Mesenteric fat pad (tissue), 1 donor: ENCODE measurements at places on chromosomes 11 and 22. TPM values are rescaled to one million over a fixed set of nuclear protein-coding genes. Genes with fewer than 3 reads are reported as not detected.

DNA sequence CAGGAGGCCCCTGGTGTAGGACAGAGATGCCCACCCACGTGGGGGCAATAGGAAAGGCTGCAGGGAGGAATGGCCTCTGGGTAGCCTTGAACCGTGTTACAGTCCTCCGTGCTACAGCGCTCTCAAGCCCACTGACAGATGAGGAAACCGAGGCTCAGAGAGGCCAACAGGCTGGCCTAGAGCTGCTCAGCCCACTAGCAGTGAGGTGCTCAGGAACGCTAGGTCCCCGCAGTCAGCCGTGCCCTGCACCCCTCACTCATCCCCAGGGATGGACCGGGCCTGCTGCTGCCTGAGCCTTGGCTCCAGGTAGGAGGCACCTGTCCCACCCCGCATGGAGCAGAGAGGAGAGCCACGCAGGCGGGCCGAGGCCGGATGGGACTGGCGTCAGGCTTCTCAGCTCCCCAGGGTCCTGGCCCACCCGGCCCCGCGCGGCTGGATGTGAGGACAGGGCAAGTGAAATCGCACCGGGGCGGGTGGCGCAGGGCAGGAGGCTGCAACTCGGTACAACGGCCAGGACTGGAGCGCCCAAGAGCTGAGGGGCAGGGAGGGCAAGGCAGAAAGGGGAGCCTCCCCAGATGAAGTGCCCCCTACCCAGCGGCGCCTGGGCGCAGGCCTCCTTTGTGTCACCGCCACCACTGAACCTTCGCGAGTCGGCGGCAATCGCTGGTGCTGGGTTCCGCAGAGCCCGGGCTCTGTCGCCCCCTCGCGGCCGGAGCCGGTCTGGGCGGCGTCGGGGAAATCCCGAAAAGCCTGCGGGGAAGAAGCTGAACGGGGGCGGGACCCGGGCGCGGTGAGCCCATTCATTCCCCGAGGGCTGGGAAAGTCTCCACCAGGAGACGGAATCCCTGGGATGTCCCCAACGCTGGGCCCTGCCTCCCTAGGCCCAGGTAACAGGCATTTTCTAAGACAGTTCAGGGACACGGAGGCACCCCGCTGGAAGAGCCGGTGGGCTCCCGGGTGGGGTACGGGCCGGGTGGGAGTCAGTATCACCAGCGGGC is 8.4 kb upstream of the SLC2A11 start:
- DNase-seq = peak; percentile 96

GRCh38 chr11:57315491-57315890 is 9.3 kb downstream of the TNKS1BP1 start:
- no peak for DNase-seq

GRCh38 chr11:105401269-105401809 is 208.5 kb upstream of the GRIA4 start:
- no peak for DNase-seq

- DNase-seq = peak; percentile 96
These were observed 32.3 kb downstream of the NEAT1 start for GRCh38 chr11:65454696-65455456.

Gene CCDC157
- 0.77 TPM for total RNA-seq

Gene FIBIN
- 2.6 TPM for total RNA-seq

DNA sequence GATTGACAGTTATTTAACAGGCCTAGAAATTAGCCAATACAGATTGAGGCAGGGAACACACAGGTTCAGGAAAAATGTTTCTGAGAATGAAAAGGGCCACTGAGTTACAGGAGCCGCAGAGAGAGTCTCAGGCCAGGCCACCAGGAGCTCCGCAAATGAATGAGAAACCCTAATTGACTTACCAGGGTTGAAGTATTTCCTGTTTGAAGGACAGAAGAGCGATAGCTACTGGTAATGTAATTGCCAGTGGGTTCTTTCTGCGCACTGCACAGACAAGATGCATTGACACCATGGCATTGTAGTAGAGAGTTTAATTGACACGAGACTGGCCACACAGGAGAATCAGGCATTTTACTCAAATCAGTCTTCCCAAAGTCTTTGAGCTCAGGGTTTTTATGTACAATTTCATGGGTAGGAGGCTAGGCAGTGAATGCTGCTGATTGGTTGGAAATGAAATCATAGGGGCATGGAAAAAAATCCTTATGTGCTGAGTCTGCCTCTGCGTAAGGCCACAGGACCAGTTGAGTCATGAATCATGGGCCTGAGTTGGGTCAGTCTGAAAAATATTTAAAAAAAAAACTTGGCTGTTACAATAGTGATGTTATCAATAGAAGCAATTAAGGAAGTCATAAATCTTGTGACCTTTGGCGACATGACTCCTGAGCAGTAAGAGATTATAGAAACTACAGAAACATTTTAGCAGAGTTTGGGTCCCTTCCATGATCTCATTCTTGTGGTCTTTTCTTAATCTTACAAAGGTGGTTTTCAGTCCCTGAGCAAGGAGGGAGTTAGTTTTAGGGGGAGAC is 203.8 kb downstream of the CASP12 start:
- no peak for DNase-seq

DNA sequence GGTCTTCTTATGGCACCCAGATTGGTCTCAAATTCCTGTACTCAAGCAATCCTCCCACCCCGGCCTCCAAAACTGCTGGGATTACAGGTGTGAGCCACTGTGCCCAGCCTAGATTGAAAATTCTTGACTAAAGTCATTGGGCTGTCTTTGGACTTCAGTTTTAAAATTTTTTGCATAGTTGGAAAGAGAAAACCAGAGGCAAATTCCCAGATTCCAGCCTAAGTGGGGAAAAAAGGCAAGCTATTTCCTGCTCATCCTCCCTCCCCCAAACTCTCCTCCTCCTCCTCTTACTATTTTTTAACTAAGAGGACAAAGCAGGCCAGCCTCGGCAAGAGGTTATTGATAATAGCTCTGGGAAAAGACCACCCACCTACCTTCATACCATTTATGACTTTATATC is 78.6 kb upstream of the CLMP start:
- no peak for DNase-seq

Gene TMEM191B
- total RNA-seq = 0.84 TPM

DNA sequence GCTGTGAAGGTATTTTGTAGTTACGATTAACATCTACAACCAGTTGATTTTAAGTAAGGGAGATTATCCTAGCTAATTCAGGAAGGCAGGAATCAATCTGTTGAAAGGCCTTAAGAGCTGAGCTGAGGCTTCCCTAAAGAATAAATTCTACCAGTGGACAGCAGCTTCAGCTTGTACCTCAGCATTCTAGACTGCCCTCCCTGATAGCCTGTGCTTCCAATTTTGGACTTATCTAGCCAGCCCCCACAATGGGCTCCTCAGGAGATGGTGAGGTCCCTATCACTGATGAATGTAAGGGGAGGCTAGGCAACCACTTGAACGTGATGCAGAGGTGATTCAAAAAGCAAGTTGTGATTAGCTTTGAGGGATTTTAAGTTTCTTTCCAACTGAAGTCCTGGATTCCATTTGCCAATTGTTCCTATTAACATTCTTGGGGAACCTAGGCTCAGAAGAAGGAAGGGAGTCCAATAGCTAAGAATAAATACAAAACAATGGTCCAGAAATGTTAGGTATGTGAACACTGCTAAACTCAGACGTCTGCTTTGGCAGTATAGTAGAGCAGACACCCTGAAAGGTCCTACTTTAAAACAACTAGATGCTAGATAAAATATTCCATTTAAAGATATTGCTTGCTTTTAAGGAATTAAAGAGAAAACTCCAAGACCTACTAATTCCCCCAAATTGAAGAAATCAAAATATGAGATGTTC is 404.3 kb upstream of the TENM4 start:
- DNase-seq = no peak

- DNase-seq = no peak
These were observed 1.8 kb upstream of the DUSP8 start for GRCh38 chr11:1573903-1574237.

Gene DEFB108B
- total RNA-seq = not detected

DNA sequence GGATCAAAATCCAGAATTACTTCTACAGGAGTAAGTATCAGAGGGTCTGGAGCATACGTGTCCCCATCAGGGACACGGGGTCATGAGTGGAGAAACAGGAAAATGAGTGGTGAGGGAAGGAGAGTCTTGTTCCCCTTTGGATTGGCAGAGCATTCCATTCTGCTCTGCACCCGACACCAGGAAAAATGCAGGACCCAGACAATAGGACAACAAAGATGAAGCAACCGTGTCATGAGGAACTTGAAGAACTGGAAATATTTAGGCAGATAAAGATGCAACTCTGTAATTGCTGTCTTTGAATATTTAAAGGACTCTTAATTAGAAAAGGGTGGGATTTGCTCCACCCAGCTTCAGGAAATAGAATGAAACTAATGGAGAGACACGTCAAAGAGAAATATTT is 89.0 kb upstream of the BLID start:
- no peak for DNase-seq

DNA sequence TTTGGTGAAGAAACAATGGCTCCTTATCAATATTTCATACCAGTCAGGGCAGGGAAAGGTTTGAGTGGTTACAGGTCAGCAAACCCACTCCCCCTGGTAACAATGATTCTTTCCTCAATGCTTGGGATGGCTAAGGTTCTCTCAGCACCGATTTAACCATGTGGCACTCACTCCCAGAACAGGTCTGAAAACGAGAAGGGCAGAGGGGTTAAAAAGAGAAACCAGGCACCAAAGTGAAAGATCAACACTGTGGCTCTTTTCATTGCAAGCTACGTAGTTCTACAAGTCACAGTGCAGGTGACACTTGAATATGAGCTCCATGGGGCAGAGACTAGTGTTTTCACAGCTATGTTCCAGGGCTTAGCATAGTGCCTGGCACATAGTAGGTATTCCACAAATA is 132.4 kb downstream of the PLEKHA7 start:
- DNase-seq = no peak

GRCh38 chr11:108713076-108713790 is 48.4 kb downstream of the DDX10 start:
- no peak for DNase-seq

Gene RAB3IL1
- 36.5 TPM for total RNA-seq

DNA sequence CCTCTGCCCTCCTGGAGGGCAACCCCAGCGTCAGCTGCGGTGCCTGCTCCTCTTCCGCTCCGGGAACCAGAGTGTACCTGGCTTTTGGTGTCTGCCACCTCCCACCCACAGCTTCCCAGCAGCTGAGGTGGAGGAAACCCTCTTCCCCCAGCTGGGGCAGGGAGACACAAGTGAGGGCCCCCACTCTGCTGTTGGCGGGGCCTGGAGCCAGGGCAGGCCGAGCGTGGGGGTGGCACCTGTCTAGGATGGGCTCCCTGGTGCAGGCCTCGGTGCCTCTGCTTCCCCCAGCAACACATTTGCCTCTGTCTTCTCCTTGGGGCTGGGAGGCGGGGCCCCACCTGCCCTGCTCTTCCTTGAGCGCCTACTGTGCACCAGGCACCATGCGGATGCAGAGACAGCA is 6.4 kb downstream of the OSM start:
- DNase-seq = no peak

DNA sequence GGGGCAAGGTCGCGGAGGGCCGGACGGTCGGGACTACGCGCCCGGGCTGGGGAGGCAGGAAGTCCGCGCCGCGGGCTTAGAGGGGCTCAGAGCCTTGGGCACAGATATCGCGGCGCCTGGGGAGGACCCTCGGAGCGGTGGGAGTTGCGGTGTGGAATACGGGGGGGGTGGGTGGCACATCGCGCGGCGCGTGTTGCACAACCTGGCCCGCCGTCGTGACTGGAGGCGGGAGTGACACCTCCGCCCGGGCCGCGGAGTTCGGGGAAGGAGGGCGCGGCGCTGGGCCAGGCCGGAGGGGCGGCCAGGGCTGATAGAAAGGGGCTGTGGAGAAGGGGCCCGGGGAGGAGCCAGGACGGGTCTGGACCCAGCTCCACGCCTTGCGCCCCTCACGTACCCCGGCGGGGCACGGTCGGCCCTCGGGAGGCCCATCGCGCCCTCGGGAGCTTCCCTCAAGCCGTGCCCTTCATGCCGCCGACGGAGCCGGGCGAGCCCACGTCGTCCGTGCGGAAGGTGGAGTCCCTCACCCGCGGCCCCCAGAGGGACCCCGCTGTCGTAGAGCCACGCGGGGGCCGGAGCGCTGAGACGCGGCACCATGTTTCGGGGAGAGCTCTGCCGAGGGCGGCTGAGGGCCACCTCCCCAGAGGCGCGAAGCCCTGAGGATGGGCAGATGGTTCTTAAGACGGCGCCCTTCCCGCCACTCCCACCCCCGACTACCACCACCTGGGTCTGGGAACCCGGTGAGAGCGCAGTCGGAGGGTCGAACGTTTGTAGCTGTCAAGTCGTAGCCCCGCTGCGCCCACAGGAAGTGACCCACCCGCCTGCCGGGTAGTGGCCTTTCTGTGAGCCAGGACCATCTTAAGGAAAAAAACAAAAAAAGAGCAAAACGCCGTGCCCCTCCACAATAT is 729 bp downstream of the IL17RA start:
- peak; percentile 90 for DNase-seq

DNA sequence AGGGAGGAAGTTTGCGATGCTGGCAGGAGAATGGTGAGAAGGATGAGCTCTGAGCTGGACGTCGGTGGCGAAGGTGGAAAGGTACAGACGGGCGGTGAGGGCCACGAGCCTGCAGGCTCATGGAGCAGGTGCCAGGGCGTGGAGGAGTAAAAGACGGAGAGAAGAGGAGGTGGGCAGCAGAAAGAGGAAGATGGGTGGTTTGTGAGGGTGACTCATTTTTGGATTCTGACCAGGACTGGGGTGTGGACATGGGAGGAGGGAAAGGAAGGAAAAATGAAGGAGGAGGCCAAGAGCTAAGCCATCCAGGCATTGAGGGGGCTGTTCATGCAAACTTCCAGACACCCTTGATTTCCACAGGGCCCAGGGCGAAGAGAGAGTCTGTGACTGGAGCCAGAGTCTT is 3.5 kb downstream of the ZDHHC24 start:
- no peak for DNase-seq

- DNase-seq = no peak
These were observed 291.2 kb downstream of the CADM1 start for GRCh38 chr11:115213007-115213406.

Gene SYT12
- total RNA-seq = 3.1 TPM

Gene UBQLN3
- total RNA-seq = 0.22 TPM

Gene MS4A15
- not detected for total RNA-seq

DNA sequence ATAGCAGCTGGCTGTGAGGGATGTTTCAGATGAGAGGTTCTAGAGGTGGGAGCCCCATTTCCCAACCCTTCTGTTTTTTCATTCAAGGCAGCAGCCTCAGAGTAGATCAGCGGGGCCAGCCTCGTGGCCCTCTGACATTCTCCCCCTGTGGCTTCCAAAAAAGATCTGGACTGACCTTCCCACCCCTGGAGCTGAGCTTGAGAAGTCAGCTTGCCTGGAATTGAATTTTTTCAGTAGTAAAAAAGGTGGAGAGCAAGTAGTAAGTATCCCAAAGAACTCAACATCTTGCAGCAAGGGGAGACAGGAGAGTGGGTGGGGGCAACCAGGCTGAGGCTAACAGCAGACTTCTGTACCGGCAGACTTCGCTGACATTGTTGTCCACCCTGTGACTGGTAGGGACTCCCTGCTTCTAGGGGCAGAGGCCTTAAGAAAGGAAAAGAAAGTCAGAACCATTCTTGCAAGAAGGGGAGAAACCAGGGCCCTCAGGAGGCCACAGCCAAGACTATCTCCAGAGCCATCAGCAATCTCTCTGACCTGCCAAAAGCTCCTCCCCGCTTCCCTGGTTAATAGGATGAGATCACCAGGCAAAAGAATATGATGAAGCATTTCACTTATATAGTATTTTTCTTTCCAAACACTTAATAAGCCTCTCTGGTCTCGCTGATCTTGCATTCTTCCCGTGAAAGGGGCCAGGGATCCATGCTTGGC is 2.0 kb upstream of the GRIK4 start:
- peak; percentile 77 for DNase-seq

Gene APOA1
- total RNA-seq = 4.2 TPM

GRCh38 chr11:104881117-104881794 is 17.0 kb downstream of the CASP12 start:
- no peak for DNase-seq
